ENCODE measurements at places on chromosomes 4 and X.

- no peak for DNase-seq
Measured at GRCh38 chr4:10299601-10300000, 157.6 kb downstream of the ZNF518B start.

GRCh38 chr4:83118869-83119268 lies 4.3 kb upstream of the PLAC8 start:
- no peak for DNase-seq

- no peak for DNase-seq
Measured at GRCh38 chrX:56233682-56234081, 1.5 kb downstream of the KLF8 start.

- no peak for DNase-seq
Measured at GRCh38 chrX:45697591-45697990, 496.9 kb upstream of the DIPK2B start.

GRCh38 chr4:181796502-181796901 lies 446.7 kb upstream of the TENM3 start:
- DNase-seq, result peak; percentile 63

GRCh38 chrX:109857584-109858228 lies 124.6 kb upstream of the ACSL4 start:
- DNase-seq, result no peak

- DNase-seq, result no peak
Measured at GRCh38 chr4:151439320-151439719, 30.3 kb downstream of the FHIP1A start.

GRCh38 chr4:172989984-172990820 lies 178.4 kb upstream of the GALNT7 start:
- no peak for DNase-seq

DNA sequence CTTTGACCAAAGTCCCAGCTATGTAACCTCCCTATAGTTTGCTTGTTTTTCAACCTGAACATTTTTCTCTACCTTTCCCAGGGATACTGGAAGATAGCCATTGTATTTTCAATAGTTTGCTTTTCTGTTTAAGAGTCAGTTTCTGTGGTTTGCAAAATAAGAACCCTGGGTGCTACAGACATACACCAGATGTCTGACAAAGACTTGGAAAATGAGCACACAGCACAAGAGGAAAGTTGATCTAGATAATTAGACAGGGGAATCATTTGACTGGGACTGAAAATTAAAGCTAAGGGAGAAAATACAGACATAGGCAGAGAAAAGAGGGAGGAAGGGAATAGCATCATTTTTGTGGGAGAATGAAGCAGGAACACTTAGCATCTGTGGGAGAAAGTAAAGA lies 218.3 kb upstream of the CNKSR2 start:
- no peak for DNase-seq
